Activated T-cell treated with anti-CD3 and anti-CD28 coated beads for 24 hours (primary cell): ENCODE measurements at places on chromosomes 3 and 15.
A peak's percentile ranks its signal among the peaks of the same experiment; 100 is the strongest.

DNA sequence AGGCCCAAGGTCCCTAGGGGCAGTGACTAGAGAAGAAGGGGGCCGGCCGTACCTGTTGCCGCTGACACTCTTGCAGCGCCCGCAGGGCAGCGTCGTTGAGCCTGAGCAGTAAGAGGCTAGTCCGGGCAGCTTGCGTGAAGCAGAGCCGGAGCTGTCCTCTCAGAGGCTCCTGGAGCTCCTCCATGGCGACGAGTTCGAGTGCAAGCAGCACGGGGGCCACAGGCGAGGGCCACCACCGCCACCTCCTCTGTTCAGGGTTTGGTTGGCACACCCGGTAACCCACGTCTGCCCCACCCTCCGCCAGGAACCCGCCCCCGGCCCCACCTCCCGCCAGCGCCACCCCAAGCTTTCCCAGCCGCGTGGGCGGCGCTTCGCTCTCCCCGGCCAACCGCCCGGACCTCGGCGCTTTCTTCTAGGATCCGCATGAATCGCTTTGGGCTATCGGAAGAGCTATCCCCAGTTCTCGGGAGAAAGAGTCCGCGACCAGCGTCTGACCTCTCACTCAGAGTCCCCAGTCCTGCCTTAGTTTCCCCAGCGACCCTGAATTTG is at the start of gene ELL3:
Gene ELL3, minus strand, starts transcription at position 249 of the 549 bp plus-strand sequence. Its CDS starts 65 bp downstream, at position 184.
- peak; percentile 57 for DNase-seq

- DNase-seq: no peak
These were observed 70.7 kb downstream of the CYP19A1 start for GRCh38 chr15:51267703-51268083.

- no peak for DNase-seq
These were observed 597.9 kb downstream of the IGSF11 start for GRCh38 chr3:118436697-118437262.

DNA sequence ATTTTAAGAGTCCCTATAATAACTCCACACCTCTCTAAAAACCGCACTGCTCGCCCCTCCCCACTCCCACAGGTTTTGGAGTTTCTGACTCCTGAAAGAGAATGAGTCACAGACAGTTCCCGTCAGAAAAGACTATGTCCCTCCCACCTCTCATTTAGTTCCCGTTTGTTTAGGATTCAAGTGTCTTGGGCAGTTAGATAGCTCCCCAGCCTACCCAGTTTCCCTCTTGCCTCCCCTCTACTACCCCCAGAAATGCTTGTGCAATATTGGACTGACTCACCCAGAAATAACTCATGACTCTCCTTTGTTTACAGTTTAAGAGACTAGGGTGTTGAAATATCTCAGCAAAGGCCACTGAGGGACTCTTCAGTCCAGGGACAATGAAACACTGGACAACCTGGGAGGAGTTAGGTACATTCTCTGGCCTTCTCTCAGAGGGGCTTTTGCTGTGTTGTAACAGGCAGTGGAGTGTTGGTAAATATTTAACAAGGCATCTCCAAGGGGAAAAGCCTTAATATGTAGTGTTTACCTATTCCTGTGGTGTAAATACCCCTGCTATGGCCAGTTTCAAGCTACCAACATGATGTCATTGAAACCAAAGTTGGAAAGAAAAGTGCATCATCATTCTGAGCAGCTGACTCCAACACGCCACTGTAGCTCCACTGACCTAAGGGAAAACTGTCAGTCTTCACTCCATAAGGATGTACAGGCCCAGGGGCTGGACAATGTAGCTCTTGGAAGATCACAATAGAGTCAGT is 96.1 kb upstream of the CHD2 start:
- peak; percentile 76 for DNase-seq

DNA sequence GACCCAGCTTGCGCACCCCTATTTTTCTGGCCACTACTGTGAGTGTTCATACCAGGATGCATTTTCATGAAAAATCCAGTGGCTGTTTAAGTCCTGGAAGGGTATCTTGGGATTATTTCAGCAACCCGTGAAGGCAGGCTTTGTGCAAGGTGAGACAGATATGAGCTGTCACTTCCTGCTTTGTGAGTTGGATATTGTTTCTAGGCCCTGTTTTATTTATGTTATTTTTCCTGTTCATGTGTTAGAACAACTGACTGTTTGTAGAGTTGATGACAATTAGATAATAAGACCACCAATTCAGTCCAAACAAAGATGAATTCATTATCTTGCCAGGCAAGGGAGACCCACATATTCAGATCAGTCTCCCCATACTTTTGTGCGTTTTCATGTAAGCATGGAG is 42.5 kb downstream of the ZBTB38 start:
- DNase-seq: no peak

DNA sequence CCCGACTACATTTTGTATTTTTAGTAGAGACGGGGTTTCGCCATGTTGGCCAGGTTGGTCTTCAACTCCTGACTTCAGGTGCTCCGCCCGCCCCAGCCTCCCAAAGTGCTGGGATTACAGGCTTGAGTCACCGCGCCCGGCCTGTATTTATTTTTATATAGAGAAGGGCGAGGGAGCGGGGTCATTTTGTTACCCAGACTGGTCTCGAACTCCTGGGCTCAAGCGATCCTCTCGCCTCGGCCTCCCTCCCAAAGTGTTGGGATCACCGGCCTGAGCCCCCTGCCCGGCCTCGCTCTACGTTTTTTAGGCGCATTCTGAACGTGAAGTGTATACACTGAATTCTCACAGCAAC is 514 bp upstream of the PPP4R2 start:
- no peak for DNase-seq

- DNase-seq: no peak
These were observed 201.2 kb upstream of the NSMCE3 start for GRCh38 chr15:29470794-29471193.

GRCh38 chr3:132641837-132642538 is 17.6 kb downstream of the ACAD11 start:
- DNase-seq: no peak

- DNase-seq: no peak
These were observed 6.4 kb downstream of the CLN6 start for GRCh38 chr15:68223171-68223570.

DNA sequence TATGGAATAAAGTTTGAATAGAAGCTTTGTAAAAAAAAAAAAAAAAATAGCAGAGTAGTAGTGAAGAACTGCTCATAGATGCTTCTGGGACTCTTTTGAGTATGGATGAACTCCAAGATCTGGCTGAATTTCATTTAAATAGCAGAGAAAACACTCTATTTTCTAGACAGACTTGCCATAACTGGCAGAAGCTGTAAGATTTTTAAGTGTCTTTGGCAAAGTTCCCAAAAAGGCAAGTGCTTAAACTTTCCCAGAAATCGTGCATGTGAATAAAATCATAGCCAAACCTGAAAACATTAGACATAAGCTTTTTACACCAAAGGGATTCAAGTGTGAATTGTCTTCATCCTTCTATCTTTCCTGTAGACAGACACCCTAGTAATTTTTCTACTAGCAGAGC is 110.3 kb upstream of the MITF start:
- no peak for DNase-seq

GRCh38 chr15:93662162-93662885 is 569.0 kb upstream of the MCTP2 start:
- DNase-seq: no peak

DNA sequence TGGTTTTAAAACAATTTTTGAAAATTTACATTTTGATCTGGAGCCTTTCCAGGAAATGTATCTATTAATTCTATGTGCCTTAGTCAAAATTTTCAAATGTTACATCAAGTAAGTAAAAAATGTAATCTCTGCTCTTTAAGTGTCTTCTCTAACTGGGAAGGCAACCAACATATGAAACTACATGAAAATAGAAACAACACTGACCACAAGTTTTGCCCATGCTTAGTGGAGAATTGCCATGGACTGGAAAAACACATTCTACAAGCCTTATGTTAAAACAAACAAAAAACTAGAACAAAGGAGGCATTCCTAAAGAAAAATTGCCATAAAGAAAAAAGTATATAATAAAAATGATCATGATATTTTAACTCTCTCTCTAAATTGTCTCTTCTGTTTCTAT is 75.9 kb upstream of the SPRED1 start:
- DNase-seq: no peak

DNA sequence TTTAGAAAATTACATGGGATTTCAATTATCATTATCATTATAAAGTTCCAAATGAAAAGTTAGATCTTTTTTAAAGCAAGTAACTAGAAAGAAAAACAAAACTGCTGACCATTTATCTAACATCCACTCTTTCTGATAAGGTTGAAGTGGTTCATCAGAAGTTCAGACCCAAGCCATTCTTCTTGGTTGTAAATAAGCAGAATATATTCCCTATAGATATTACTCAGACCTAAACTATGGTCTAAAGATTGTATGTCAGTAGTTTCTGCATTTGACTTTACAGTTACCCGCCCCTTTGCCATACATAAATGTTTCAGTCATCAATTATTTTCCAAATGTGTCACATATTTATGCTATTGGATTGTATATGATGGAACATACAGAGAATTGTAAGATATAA is 136.7 kb downstream of the PLOD2 start:
- DNase-seq: no peak

DNA sequence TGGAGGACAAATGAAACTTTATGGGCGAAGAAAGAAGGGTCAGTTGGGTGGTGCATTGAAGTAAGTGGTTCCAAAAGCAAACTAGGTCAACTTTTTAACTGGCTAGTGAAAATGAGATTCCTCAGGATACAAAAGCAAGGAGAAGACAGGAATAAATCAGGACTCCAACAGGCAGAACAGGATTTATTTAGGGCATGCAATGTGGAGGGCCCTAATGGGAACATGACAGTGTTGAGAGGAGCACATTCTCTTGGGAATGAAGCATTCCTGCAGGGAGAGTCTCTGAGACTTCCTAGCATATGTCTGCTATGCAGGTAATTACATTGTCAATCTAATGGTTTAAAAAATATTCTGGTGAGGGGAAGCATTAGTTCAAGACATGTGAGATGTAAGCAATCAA is 8.7 kb downstream of the NPAP1 start:
- no peak for DNase-seq

GRCh38 chr3:114941626-114942309 is 205.3 kb downstream of the ZBTB20 start:
- DNase-seq: no peak

- no peak for DNase-seq
These were observed 10.4 kb downstream of the SEMA6D start for GRCh38 chr15:47727676-47728075.

DNA sequence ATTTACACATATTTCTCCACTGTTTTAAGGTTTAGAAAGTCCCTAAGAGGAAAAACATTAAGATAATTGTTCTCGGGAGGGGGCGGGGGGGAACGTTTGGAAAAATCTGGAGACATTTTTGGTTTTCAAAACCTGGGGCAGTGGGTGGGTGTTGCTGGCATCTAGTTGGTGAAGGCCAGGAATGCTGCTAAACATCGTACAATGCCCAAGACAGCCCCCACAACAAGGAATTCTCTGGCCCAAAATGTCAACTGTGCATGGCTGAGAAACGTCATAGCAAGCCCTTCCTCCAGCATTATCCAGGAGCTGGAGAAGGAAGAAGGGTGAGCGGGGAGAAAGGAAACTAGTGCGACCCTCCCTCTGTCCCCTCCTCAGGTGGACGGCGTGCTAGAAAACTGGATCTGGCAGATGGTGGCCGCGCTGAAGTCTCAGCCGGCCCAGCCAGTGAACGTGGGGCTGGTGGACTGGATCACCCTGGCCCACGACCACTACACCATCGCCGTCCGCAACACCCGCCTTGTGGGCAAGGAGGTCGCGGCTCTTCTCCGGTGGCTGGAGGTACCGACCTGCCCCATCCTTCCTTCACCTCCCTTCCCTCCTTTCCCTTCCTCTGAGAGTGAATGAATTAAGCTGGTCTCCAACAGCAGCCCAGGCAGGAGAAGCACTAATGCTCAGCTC is 109.8 kb downstream of the LIPC start:
- DNase-seq: no peak

GRCh38 chr3:85796140-85796539 is 837.4 kb downstream of the CADM2 start:
- no peak for DNase-seq

GRCh38 chr3:31721676-31722075 is 189.0 kb downstream of the STT3B start:
- DNase-seq: no peak

GRCh38 chr15:43187544-43188155 is 2.4 kb downstream of the CCNDBP1 start:
- DNase-seq: no peak

DNA sequence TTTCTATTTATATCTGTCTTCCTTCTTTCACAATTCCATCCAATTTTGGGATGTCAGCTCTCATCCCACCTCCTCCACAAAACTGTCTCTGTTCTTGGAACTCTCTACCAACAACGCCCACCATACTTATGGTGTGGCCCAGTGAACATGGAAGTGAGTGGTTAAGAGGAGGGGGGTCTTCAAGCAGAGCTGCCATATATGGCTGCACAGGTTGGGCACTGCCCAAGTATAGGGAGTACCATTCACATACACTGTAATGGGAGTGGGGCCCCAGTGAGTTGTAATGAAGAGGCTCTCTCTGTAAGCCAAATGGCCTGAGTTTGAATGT is 7.9 kb upstream of the CAMK1 start:
- DNase-seq: no peak

GRCh38 chr3:68207327-68207726 is 552.9 kb upstream of the SUCLG2 start:
- DNase-seq: no peak

DNA sequence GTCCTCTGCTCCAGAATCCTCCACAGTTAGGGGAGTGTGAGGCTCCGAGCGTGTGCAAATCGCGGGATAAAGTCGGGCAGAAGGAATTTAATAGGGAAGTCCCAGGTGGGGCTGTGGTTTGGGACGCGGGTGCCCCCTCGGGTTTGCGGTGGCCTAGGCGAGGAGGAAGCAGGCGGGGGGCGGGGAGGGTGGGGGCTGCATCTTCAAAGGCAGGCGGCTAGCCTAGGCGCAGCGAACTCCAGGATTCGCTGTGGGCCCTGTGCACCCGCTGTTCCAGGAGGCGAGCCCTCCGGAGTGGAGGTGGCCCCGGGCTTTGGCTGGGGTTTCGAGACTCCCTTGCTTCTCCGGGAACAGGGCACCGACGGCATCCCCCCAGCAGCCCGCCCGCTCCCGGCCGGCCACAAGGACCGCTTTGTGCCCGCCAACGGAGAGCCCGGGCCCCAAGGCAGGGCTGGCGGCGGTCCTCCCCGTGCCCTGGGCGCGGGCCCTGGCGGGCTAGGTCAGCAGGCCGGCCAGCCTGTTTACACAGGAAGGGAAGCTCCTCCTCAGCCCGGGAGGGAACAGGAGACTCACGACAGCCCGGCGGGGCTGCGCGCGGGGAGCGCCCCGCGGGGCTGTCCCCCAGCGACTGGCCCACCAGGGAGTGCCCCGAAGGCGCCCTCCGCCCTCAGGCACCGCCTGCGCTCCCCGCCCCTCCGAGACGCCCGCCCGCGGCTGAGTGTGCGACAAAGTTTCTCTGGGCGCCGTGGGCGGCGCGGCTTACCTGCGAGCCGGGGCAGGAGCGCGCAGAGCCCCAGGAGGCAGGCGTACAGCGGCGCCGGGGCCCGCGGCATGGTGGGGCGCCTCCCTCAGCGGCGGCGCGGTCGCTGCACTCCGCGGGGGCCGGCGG is 753 bp downstream of the ITGB5 start:
- DNase-seq: peak; percentile 10

DNA sequence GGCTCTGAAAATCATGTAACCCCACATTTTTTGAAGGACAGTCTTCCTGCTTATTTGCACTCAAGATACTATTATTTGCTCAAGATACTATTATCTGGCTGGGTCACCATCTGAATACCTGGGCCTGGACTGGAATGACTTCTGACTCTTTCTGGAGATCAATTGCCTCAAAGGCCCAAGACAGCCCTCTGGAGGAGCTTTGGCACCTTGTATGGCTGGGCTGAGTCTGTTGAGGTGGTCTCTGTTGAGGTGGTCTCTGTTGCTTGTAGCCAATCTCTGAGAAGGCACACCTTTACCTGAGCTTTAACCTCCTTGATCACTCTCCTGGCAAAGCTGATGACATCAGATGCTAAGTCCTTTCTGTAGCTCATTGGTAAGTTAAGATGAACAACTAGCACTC is 33.0 kb downstream of the SPATA12 start:
- DNase-seq: no peak
